GM13976 (cell line): ENCODE measurements at places on chromosomes 7 and 10.

- DNase-seq = no peak
Observed at GRCh38 chr10:6124666-6125065, 35.8 kb downstream of the RBM17 start.

DNA sequence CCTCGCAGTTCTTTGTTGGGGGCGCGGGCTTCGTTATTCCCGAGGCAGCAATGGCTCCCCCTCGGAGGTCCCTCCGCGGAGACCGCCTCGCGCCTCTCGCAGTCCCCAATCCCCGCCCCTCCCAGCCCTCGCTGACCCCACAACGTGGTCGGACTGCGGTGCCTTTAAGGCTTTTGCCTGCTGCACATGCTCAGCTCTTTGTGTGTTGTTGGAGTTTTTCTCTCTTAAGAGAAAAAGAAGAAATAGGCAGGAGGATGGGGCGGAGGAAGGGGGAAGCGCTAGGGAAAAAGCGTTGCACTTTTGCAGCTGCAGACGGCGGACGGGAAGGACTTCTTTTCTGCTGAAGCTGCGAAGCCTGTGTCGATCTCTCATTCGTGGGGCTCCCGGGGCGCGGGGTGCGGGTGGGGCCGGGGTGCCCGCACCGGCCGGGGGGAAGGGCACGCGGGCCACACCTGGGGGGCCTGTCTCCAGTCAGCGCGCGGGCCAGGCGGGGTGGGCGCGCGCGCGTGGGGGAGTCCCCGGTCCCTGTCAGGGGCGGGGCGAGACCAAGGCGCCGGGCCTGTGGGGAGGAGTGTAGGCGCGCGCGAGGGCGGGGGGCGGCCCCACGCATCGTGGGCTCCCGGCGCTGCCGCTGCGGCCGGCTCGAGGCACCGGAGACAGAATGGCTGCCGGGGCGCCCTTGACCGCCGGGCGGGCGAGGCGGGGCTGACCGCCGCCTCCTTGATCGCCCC is 445 bp upstream of the ATRNL1 start:
- DNase-seq = peak; percentile 78

DNA sequence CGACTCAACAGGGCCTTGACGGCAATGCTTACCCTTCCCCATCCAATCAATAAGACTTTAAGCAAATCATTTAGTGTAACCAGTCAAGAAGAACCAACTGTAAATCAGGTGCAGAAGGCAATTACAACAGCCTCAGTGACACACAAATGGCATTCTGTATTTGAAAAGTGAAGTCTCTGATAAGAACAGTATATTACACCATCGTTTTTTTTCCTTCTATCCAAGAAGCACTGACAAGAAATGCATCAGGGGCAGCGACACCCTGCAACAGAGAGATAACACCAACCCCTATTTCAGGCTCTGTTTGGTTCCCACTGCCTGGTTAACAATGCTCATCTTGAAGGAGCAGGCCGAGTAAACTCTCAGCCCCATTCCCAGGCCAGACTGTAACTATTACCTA is 204.0 kb upstream of the AOAH start:
- DNase-seq = no peak

GRCh38 chr7:46939558-46939957 is 642.4 kb downstream of the TNS3 start:
- DNase-seq = no peak

DNA sequence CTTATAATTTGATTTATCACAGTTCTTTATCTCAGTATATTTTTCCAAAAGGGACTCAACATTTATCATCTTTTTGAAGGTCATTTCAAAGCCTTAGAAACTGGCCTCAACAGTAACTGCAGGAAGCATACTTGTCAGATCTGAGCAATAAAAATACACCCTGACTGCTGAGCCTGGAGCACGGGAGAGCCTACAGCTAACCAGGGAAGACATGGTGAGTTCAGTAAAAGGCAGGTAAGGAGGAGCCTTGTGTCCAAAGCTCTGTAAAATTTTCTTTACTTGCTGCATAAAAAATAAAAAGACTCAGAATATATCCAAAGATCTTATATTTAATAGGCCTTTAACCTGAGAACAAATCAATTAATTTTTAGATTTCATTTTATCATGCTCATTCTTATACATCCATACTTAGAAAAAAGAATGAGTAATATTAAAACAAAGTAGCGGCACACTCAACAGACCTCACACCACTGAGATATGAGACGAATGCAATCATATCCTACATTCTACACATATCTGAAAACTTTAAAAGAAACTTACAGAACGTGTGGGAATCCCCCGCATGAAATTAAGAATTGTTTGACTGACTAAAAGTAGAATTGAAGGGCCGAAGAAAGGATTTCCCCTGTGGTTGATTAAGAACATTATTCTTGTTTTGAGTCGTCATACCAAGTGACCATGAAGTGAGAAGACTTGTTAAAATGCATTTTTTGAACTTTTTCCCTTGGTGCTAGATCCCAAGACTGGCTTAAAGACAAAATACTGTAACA is 296.4 kb upstream of the MKLN1 start:
- DNase-seq = peak; percentile 62

DNA sequence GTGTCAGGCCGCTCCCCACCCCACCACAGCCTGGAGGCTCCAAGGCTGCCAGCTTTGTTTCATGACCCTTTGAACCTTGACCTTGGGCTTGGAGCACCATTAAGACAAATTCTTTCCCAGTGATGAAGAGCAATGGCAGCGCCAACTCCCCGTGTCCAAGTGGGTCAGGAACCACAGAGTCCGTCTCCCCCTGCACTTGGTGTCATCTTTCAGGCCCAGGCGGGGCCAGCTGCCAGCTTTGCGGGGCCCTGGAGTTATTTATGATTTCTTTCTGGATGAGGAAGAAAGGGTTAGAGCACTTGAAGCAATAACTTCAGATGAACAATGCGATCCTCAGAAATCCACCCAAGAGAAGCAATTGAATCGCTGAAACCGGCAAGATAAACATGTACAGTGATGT is 110.8 kb downstream of the MYL10 start:
- DNase-seq = no peak

GRCh38 chr7:138097064-138097741 is 20.9 kb downstream of the AKR1D1 start:
- DNase-seq = peak; percentile 33

GRCh38 chr10:2893158-2893845 is 174.0 kb upstream of the PFKP start:
- no peak for DNase-seq

DNA sequence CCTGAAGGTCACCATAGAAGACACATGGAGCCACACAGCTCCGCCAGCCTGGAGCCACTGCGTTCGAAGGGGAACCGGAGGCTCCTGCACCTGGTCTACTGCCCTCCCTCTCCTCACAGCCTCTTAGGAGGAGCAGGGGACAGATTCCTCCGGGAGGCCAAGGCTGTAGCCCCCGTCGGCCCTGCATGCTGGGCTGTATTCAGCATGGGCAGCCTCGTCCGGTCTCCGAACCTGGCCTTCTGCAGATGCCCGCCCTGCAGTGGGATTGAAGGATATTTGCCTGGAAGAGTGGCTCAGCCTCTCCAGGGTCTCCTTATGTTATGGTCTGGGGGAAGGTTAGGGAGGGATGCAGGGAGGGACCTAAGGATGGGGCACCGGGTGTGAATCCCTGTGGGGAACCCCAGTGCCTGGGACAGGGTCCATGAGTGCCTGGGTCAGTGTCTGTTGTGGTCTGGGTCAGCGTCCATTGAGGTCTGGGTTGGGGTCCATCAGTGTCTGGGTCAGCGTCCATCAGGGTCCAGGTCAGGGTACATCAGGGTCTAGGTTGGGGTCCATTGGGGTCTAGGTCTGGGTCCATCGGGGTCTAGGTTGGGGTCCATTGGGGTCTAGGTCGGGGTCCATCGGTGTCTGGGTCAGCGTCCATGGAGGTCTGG is 13.0 kb upstream of the SCART1 start:
- DNase-seq = no peak

DNA sequence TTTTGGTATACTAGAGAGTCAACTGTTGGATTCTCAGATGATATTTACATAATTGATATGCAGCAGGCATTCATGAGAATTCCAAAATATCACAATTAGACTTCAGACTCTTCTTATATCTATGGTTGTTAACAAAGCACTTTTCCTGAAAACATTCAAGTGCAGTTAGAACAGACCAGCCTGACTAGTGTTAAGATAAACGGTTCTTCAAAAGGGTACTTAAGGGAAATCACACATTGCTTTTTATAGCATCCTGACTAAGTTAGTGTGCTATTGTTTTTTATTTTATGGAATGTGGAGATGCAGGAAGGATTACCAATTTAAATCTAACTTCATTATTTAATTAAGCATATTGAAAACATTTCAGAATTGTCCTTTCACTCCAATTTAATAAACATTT is 405.1 kb downstream of the PLXDC2 start:
- DNase-seq = no peak

DNA sequence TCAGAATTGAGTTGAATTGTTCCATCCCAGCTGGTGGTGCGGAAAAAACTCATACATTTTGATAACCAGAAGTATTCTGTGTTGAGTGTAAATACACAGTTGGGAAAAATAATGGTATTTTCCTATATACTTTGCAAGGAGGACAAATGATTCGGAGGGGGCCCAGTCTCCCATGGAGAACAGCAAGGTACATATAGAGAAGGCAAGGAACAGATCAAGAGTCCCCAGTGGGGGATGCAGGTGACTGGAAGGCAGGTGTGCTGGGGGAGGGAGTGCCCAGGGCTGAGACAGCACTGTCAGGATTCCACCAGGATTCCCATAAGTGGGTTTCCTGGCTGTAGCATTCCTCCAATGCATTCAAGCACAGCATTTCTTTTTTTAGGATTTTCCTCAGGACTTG is 10.8 kb upstream of the ADCY1 start:
- no peak for DNase-seq

DNA sequence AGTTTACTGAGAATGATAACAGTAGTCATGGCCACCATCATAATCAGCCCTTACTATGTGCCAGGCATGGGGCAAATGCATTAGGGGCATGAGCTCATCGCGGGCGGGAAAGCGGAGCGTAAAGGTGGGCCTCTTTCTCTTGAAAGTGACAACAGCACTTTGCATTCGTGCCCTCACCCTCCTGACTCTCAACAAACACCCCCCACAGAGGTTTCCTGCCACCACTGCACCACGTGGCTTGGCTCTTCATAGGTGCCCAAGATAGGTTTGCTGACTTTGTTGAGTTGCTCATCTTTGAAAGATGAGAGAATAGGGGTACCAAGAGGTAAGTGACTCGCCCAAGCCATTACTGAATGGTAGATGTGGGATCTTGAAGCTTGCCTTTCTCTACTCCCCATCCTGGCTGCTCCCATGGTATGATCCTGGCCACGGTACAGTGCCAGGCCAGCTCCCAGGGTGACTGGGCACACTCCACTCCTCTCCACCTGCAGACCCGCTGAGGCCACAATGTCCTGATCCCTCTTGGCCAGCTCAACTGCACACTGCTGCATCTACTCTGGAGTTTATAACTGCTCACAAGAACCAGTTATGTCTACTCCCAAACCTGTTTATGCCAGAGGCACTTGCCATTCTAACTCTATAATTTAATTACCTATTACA is 26.0 kb downstream of the SLIT1 start:
- DNase-seq = no peak

- DNase-seq = no peak
Observed at GRCh38 chr10:123069246-123069986, 60.6 kb downstream of the ACADSB start.

- DNase-seq = peak; percentile 83
Observed at GRCh38 chr7:48084727-48085432, 4.2 kb upstream of the UPP1 start.

GRCh38 chr7:30750683-30751650 is 968 bp upstream of the INMT start:
- DNase-seq = no peak

GRCh38 chr10:109591601-109592000 is 331.7 kb downstream of the XPNPEP1 start:
- no peak for DNase-seq

DNA sequence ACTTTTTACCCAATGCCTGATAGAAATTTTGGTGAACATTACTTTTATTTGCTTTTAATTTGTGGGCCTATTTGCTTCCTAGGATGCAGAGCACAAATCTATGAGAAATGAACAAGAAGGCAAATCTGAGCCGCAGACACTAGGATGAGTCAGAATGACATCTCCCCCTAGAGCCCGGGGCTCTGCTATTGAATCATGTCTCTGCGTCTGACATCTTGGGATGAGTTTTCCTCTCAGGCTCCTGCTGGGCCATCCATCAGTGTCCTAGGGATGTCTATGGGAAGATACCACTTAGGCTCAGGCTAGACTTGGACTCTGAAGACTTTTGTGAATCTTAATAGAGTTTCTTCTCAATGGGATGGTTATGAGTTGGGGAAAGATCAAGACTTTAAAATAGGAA is 157.3 kb upstream of the MTPN start:
- no peak for DNase-seq

DNA sequence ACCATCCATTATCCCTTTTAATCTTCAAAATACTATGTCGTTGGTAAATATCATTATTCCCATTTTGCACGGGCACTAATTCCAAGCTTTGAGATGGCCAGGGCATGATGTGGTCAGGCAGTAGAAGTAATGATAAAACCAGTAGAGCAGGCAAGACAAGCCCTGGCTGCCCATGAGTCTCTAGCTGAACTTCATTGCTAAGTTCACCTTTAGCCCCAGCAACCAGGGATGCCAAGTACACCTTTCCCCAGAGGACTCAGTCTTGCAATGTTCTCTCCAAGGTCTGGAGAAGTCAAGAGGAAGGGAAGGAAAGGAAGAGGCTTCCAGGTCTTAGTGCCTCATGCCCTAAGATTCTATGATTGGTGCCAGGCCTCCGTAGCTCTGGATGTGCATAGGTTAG is 203.2 kb downstream of the PLXNA4 start:
- DNase-seq = no peak

- DNase-seq = no peak
Observed at GRCh38 chr7:132533916-132534315, 42.4 kb downstream of the PLXNA4 start.

DNA sequence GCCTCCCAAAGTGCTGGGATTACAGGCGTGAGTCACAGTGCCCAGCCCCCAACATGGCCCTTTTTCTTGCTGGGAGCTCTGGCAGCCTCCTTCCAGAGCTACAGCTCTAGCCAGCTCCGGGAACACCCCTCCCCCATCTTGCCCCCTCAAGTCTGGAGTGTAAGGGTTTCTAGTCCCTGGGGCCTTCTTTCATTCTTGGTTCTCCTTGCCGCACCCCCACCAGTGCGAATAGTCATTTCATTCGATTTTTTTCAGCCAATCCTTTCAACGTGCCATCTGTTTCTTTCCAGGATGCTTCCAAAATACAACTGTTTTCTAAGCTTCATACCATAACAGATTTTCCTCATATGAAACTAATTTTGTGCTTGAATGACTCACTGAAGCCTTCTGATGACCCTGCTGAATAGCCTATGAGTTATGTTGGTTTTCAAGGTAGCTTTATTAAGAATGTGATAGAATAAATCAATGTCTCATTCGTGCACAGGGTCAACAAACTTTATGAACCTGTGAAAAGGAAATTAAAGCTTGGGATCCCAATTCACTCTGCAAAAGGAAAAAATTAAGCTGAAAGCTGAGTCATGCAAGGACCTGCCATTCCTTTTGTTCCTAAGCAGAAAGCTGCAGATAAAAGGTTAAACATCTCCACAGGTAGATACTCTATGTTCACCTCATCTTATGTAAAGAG is 38.6 kb downstream of the CDC14C start:
- DNase-seq = no peak

GRCh38 chr7:133587903-133588302 is 335.0 kb downstream of the EXOC4 start:
- DNase-seq = no peak
